ENCODE measurements at places on chromosomes 3 and 15.

DNA sequence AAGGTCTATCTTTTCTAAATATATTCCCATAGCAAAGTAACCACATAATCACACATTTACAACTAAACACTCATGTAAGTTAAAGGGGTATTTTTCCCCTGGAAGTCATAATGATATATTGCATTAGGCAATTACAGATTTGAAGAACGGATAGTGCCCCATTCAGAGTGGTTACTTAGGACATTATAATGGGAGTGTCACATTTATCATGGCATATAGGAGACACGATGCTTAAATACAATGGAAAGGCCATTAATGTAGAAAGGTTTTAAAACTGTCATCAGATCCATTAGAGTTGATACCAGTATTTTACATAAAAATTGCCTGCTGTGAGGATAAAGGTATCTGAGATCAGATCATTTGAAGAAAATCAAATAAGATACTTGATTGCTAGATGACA, 582.0 kb upstream of the SEMA6D start:
- no peak for DNase-seq

DNA sequence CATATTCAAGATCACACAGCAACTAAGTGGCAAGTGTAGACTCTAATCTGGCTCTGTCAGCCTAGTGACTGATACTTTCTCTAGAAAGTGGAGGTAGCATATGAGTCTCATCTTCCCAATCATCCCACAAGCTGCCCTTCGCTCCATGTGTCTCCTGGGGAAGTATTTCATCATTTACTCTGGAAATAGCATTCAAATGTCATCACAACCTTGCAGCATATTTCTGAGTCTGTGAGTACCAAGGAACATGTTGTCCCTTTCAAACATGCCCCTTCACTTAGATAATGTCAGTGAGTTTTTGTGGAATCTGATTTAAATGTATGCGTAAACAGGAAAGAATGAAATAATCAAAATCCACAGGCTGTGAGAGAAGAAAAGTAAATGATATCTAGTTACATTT, 322.9 kb downstream of the SLC9A9 start:
- no peak for DNase-seq

GRCh38 chr15:70505411-70505919, 257.9 kb downstream of the UACA start:
- DNase-seq = no peak

GRCh38 chr15:40398413-40398873, 7.2 kb upstream of the IVD start:
- no peak for DNase-seq

DNA sequence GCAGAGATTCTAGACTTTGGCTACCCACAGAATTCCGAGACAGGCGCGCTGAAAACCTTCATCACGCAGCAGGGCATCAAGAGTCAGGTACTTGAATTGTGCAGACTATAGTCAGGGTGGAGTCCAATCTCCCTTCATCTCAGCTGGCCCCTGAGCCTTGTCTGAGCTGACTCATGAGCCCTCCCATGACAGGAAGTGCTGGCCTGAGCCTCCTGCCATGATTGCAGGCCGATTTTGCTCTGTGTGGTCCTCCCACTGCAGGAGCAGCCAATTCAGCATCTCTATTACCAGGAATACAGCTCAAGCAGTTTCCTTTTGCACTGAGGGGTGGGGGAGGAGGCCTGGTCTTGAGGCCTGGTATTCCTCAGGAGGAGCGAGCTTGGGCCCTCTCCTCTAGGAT, 5.5 kb downstream of the AP2M1 start:
- no peak for DNase-seq

DNA sequence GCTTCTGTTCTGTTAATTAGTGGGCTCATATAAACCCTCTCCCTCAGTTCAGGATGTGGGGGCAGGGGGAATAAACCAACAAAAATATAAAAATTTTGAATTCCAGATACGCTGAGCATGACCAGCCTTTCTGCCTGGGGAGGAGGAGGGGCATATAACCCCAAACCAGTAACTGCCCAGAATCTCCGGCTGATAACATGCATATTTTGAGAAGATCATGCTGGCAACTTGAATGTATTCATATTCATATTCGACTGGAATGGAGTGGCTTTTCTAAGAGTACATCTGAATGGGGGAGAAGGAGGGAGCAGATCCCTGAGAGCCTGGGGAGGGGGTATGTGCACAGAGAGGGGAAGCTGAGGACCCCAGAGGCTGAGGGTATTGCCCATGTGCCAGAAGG, 54.5 kb upstream of the LCTL start:
- DNase-seq = no peak

DNA sequence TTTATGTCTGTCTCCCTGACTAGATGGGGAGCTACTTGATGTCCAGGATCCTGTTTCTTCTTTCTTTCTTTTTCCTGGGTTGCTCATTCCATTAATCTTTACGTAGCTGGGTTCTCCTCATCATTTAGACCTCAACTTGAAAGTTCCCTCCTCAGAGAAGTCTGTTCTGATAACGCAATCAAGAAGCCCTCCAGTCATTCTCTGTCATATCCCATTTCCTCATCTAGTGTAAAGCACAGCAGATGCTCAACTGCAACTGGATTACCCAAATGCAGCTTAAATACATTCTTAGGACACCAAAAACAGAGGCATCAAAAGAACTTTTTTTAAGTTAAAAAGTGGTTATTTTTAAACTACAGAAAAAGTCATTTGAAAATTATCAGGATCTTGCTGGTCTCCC, 51.7 kb upstream of the ST3GAL6 start:
- DNase-seq = no peak

- peak; percentile 33 for DNase-seq
Observed at GRCh38 chr3:169218314-169218983, 445.1 kb downstream of the MECOM start.

GRCh38 chr3:48564667-48565066, 1.1 kb upstream of the UCN2 start:
- no peak for DNase-seq

- no peak for DNase-seq
Observed at GRCh38 chr3:146705225-146705624, 100.1 kb upstream of the PLSCR5 start.

DNA sequence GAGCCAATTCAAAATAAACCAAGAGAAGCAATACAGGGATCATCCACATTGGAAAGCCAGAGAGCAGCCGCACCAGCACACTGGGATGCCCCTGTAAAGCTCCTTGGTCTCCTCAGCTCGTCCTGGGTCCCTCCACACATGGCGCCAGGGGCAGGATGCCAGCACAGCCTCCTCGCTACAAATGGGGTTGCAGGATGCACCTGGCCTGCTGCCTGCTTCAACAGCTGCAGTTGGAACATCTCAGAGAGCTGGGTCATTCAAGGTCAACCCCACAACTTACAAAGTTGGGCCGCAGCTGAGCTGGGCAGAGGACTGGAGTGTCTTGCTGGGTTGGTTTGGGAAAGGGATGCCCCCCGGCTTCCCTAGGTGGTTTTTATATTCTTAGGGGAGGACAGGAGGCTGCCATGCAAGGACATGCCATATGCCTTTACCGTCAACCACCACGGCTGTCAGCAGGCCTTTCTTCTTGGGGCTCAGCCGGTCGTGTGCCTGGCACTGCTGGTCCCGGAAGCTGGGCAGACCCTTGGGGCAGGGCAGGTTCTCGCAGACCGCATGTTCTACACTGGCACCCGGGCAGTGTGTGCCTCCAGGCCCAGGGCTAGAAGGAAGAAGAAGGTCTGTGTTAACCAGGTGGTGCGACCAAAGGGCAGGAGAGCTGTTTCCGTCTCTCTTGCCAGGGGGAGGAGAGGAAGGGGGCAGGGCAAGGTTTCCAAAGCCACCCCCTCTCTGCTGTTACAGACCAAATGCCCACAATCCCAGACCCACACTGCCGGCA, 225.2 kb downstream of the ADAMTS17 start:
- DNase-seq = peak; percentile 87

DNA sequence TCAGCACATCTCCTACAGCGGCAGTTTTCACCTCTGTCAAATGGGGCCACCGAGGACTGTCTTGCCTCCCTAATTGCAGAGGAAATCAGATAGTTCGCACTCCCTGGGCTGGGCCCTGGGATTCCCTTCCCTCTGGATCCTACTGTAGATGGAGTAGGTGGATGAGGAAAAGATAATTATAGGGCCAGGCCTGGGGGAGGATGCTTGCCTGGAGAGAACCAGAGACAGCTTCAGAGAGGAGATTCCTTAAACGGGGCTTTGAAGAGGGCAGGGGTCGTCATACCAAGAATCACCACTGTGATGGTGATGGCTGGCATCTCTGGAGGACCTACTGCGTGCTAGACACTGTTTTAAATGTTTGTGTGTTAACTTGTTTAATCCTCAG, 50.8 kb upstream of the SLC6A6 start:
- no peak for DNase-seq

DNA sequence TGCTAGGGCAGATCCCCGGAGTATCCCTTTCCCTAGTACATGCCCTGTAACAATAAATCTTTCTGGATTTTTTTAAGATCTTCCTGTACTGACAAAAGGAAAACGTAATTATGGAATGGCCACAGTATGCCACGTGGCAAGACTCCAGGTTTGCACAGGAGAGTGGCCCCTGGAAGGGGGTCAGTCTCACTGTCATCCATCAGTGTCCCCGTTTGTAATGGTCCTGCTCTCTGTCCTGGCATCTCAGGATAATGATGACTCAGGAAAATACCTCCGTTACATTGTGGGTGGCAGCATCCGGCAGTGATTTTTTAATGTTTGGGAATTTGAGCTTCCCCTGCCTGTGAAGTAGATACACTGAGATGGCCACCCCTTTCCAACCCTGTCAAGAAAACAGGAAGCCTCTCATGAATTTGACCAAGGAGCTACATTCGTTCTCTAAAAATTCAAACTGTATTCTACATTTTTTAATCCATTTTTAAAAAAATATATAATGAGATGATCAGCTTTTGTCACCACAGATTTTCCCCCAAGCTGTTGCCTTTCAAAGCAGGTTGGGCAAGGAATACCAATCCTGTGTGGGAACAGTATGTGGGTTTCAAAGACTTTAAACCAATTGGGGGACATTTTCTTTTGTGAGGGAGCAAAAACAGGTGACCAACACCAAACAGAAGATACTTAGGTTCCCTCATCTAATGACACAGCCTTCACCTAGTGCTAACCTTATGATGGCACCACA, 110.4 kb downstream of the C3orf70 start:
- DNase-seq = no peak

DNA sequence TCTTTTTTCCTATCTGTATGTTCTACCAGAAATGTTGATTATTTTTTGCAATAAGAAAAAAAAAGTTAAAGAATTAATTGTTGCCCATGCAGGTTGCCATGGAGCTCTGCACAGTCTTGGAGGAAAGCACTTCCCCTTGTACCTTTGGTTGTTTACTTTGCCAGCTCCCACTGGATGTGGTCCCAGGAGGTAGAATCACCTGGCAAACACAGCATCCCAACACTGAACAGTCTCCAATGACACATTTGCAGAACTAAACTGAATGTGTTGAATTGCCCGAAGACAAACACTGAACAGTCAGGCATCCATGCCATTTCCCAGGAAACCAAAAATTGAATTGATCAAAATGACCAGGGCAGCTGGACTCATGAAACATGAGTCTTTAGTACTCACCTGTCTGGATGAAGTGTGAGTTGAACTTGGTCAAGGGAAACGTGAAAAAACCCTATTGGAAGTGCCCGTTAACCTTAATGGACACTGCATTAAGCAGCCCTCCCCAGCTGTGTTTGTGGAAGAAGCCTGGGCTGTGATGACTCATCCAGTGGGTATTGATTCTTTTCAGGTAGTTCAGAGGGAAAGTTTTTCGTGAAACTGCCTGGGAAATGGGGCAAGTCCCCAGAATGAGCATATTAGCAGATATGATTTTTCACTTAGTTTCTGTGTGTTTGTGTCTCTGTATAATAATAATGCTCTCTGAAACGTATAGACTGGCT, 284.7 kb upstream of the STT3B start:
- no peak for DNase-seq

DNA sequence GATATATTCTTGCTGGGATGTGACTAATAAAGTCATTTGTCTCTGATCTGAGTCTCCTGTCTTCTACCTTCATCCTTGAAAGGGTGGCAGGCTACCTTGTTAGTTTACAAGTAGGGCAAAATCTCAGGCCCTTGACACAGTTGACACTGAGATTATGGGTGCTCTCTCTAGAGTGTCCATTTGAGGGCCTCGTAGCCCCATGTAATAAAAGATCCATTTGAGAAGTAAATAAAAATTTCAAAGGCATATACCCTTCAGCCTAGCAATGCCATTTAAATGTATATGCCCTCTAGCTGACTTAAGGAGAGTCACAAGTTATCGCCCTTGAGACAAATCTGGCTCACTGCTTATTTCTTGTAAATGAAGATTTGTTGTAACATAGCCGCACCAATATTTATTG, 98.6 kb downstream of the TCF12 start:
- DNase-seq = no peak

DNA sequence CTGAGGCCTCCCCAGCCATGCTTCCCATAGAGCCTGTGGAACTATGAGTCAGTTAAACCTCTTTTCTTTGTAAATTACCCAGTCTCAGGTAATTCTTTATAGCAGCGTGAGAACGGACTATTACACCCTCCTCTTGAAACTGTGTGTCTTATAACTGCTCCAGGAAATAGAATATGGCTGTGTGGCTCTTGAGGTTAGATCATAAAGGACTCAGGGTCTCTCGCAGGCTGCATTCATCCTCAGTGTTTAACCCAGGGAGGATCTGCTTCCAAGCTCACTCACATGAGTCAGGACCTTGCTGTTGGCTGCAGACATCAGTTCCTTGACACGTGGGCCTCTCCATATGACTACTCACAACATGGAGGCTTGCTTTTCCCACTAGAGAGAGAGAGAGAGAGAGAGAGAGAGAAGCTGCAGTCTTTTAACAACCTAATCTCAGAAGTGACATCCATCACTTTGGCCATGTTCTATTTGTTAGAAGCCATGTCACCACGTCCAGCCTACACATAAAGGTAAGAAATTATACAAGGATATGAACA, 114.3 kb upstream of the UBE2E1 start:
- no peak for DNase-seq

DNA sequence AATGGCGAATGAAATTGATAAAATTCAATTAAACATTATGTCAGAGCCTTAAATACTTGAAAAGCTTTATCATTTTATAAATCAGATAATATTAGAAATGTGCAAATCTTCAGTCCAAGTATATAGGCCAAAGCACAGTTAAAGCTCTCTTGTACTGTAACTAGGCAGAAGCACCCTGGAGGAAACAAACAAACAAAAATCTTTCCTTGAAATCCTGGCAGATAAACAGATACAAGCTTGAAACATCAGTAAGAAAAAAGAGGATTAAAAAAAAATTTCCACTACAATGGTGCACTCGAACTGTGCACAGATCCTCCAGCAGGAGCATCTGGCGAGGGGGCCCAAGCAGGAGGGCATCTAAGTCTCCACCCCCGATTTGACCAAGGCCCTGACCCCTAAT, 166.6 kb downstream of the PLD1 start:
- DNase-seq = no peak

GRCh38 chr3:59919586-59919985, 869.8 kb upstream of the CFAP20DC start:
- no peak for DNase-seq

All from left ventricle myocardium superior (tissue), 1 donor.